ENCODE measurements at places on chromosomes 7 and 10. TPM values are rescaled to one million over a fixed set of nuclear protein-coding genes. Genes with fewer than 3 reads are reported as not detected.

DNA sequence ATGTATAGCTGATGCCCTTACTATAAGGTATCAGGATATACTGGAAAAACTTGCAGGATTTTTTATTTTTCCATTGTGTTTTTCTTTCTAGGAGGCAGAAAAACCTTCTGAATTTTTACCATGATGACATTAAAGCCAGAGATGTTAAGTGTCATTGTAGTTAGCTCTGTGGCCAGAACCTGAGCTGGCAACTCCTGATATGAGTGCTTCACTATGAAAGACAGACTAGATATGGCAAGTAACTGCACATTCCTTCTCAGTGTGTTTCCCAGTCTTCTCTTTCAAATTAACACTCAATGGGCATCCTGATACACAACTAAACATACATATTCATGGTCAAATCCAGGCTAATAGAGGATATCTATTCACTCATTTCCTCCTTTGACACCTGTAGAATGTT is 166.2 kb downstream of the CTTNBP2 start:
- no peak for DNase-seq

- DNase-seq: no peak
These were observed 112.2 kb upstream of the GATA3 start for GRCh38 chr10:7942316-7942715.

The SPDYE18 gene
- 1.2 TPM for total RNA-seq

The TAS2R5 gene
- total RNA-seq: 2.5 TPM

Measured in sigmoid colon (tissue), 7 donors.